Fibroblast of lung (primary cell): ENCODE measurements at places on chromosomes 1 and 21. TPM values are rescaled to one million over a fixed set of nuclear protein-coding genes. Genes with fewer than 3 reads are reported as not detected.

DNA sequence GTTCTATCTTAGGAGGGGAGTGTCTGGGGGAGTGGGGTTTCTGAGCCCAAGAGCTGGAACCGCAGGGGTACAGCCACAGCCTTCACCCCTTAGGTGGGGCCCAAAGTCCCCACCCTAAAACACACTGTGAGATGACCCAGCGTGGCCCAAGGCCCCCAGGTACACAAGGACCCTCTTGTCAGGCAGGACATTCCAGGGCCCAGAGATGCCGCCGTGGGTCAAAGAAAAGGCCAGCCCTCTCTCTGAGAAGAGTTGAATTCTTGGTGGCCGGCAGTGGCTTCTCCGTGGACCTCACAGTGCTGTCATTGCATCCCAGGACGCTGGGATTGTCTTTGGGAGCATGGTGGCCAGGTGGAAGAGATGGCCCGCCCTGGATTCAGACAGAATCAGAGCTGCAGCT lies 176.3 kb upstream of the C1orf174 start:
- DNase-seq: no peak

ZNF695 gene
- 1.0 and 2.6 TPM in 2 replicates for total RNA-seq

DNA sequence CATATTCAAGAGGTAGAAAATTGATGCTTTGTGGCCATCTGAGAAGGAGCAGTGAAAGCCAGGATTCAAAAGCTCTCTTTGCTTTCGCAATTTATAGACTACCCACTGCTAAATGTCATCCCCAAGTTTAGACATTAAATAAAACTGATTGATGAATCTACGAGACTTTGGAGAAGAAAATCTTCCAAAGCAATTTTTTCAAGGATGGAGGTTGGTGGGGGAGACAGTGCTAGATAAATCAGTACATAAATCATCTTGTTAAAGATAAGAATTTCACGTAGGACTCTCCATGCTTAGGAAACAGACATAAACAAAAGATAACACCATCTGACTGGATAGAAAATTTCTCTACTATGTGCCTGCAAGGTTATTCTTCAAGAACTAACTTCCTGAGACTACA lies 147.6 kb upstream of the TIAM1 start:
- DNase-seq: no peak

GRCh38 chr1:218661411-218661810 lies 316.3 kb downstream of the TGFB2 start:
- DNase-seq: no peak

- DNase-seq: no peak
These were observed 53.8 kb downstream of the PTGS2 start for GRCh38 chr1:186626356-186626932.

NPR1 gene
- total RNA-seq: 0.66 and 2.1 TPM in 2 replicates

LCE2C gene
- not detected in 2 replicates for total RNA-seq
